Activated effector memory CD4-positive, alpha-beta T cell treated with anti-CD3 and anti-CD28 coated beads, Interleukin-2, amount 50 U/mL, for 16 hours (primary cell): ENCODE measurements at places on chromosomes 12 and 14.

- DNase-seq = no peak
These were observed 3.3 kb upstream of the APPL2 start for GRCh38 chr12:105239304-105239703.

DNA sequence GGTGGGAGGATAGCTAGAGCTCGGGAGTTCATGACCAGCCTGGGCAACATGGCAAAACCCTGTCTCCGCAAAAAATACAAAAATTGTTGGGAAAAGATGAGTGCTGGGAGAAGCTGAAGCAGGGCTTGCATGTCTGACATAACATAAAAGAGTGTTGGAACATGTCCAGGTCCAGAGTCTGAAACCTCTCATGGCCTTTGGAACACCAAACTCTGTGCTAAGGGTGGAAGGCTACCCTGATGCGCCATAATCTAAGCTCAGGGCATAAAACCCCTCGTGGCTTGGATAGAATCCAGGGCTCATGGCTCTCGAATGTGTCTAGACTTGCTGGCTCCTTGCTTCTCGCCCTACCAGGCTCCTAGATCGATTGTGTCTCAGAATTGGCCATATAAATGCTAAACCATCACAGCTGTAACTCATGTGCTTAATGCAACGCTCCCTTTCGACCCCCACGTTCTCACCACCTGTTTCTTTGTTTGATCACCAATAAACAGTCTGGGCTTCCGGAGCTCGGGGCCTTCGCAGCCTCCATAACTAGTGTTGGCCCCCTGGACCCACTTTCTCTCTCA lies 6.7 kb upstream of the CLEC7A start:
- no peak for DNase-seq

GRCh38 chr12:56020423-56021184 lies at the start of gene IKZF4:
IKZF4 (plus strand) TSS chr12:56021043; CDS start chr12:56021494, 451 bp downstream.
- no peak for DNase-seq

- no peak for DNase-seq
These were observed 73.3 kb upstream of the HECTD1 start for GRCh38 chr14:31280871-31281220.

- DNase-seq = peak; percentile 52
These were observed 126.9 kb downstream of the PAPOLA start for GRCh38 chr14:96629082-96629481.

DNA sequence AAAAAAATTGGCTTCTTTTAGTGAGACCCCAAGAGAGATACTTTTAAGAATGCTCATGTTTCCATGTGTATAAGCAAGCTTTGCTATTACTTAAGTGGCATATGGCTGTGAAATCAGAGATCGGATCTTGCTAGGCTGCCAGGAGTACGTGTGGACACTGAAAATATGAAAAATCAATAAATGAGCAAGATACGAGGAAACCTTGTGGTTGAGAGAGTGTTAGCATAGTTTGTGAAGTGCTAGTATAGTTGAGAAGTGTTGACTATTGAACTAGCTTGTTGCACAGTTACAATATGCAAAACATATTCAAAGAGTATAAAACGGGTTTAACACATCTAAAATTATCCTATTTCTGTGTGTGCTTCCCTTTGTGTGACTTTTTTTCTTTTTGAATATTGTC lies 230.9 kb upstream of the NOVA1 start:
- no peak for DNase-seq

GRCh38 chr12:24462946-24463345 lies 486.0 kb downstream of the BCAT1 start:
- DNase-seq = no peak

DNA sequence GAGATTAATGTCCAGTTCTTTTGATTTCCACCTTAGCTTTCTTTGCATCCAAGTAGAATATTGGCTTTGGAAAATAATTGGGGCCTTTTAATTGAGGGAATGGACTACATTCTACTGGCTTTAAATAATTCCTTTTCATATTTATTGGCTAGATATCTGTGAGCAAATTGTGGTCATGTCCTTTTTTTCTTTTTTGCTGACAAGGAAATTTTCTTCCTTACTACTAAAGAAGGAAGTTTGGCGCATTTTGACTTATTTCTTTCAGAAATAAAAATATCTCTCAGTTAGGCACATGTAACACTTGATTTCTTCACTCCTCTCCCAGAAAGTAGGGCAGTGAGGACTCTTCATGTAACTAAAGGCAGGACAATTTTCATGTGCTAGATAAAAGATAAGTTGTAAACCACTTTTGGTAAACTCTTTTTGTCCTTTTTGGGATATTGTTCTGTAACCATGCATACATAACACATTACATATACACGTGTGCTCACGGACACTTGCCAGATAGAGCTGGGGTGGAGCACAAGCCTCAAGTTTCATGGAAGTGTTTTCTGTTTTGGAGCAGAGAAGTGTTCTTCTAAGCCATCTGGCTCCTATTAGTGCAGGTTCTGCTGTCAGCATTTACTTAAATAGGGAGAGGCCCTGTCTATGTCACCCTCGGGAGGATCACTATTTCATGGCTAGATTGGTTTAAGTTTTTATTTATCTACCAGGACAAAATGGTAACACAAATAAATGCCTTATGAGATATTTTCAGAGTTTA lies 85.1 kb upstream of the LRIG3 start:
- DNase-seq = no peak

DNA sequence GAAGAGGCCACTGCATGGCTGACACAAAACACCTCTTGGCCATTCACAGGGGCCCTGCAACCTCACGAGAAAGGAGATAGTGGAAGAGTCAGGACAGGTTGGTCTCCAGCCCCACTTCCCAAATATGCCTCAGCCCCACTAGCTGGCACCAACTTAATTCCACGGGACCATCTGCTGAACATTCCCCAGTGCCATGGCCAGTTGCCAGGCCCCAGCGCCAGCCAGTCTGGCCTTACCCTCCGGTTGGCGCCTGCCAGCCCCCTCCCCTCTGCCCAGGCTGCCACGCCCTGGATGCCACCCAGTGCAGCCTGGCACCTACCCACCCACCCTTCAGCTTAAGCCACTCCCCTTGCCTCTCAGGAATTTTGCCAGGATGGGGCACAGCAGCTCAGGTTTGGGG lies 21.2 kb upstream of the HSPB8 start:
- no peak for DNase-seq

- DNase-seq = no peak
These were observed 25.5 kb upstream of the EMP1 start for GRCh38 chr12:13170892-13171490.

- DNase-seq = peak; percentile 63
These were observed 60.2 kb upstream of the ATP2B1 start for GRCh38 chr12:89768586-89769482.

DNA sequence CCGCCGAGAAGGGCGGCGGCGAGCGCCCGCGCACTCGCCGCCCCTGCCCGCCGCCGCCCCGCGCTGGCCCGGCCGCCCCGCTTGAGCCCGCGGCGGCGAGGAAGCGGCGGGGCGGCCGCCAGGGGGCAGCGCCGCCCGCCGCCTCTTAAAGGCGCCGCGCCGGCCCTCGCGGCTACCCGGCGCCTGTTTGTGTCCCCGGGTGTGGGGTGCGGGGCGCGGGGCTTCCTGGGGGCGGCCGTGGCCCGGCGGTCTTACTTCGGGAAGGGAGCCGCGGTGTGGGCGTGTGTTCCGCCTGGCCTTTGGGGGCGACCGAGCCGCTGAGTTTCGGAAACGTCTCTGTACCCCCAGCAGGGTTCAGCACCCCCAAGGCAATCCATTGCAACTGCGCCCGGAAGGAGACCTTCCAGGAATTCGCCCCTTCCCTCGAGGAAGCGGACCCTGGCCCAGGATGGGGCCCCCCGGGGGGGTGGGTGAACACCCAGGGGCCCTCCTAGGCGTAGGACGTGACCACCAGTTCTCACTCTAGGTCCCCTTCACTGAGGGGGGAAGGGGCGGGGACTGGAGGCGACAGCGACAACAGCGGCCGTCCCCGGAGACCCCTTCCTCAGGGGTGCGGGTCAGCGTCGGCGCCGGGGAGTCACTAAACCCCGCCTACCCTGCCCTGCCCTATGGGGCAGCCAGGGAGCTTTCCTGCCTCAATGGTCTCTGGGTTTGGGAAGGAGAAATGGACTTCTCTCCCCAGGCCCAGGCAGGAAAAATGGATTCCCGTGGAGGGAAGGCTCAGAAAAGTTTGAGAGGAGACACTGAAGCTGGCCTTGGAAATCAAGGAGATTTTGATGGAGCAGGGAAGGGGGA lies at the start of gene ITPK1:
Gene ITPK1, minus strand, starts transcription at position 105 of the 855 bp plus-strand sequence. CDS start 762 bp downstream, outside the sequence.
- peak; percentile 84 for DNase-seq

- DNase-seq = no peak
These were observed 4.9 kb downstream of the DUSP6 start for GRCh38 chr12:89347325-89347829.

- DNase-seq = no peak
These were observed 127.8 kb downstream of the DAAM1 start for GRCh38 chr14:59316151-59316830.

GRCh38 chr12:95548539-95549391 lies 2.5 kb downstream of the USP44 start:
- peak; percentile 87 for DNase-seq

DNA sequence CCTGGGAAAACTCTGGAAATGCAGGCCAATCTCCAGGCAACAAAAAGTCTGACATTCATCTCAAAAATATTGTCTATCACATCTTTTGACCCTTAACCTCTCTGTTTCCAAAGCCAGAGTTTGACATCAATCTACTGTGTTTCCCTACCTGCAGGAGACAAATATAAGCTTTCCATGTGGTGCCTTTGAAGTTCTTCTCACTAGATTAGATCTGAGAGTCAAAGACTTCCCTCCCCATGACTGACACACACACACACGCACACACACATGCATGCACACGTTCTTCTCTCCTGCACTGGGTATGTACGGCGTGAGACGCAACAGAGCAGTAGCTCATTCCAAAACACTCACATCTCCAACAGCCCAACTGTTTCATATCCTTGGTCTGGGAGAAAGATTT lies 8.1 kb upstream of the ITPR2 start:
- DNase-seq = no peak

DNA sequence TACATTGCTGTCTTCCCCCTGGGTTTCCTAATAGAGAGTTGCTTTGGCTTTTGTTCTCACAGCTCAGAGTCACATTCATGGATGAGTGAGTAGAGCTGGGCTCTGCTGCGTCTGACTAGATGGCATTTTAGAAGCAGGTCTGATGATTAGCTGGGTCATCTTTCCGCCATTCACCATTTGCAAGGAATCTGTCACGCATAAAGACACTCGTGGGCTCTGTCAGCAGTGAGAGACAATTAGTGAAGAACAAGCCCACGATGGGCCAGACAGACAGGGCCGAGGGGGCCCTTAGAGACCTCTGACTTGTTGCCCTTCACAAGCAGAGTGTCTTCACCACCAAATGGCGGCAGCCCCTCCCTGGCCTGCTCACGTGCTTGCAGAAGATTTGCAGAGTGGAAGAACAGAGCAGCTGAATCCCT lies 175.0 kb downstream of the CRADD start:
- DNase-seq = no peak

GRCh38 chr12:130212384-130212989 lies 50.2 kb downstream of the FZD10 start:
- no peak for DNase-seq

DNA sequence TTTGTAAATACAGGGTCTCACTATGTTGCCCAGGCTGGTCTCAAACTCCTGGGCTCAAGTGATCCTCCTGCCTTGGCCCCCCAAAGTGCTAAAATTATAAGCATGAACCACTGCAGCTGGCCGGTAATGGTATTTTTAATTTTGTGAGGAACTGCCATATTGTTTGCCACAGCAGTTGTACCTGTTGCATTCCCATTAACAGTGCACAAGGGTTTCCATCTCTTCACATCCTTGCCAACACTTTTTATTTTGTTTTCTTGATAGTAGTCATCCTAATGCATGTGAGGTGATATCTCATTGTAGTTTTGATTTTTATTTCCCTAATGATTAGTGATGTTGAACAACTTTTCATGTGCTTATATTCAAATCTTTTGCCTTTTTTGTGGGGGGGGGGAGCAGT lies 13.5 kb downstream of the OR5AU1 start:
- DNase-seq = no peak

GRCh38 chr14:83975841-83976770 lies 1553.8 kb upstream of the FLRT2 start:
- DNase-seq = no peak

DNA sequence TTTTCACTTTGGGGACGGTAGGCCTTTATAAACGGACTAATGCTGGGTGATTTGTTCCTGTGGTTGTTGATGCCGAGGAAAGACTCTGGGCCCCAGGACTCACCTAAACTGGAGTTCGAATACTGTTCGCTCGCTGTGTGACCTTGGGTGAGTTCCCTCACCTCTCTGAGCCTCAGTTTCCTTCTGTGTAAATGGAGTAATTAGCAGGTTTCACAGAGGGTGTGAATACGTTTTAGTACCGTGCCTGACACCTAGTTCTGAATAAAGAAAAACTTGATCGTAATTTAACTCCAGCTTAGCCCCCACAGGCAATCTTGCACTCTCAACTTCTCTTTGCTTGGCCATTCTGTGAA lies 505 bp downstream of the UBE3B start:
- no peak for DNase-seq

DNA sequence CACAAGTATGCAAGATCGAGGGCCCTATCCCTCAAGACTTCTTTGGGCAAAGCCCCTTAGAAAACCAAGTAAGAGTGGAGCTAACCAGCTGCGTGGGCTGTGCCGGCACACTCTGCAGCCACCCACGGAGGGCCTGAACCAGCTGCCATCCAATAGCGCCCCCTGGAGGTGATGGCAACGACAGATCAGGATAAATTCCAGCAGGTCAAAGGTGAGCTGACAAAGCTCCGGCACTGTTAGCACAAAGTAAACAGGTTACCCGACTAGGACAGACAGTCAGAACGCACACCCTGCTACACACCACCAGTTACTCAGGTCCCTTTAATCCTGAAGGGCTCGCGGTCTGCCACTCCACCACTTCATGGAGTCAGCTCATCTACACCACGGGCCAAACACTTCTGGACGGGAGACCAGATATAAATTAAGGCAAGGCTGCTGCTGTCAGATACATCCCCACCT lies 4.9 kb downstream of the ZBTB39 start:
- DNase-seq = peak; percentile 91

GRCh38 chr14:67883717-67884116 lies 64.1 kb downstream of the RAD51B start:
- no peak for DNase-seq

- DNase-seq = peak; percentile 76
These were observed 1.5 kb downstream of the KDM2B start for GRCh38 chr12:121579190-121579791.

DNA sequence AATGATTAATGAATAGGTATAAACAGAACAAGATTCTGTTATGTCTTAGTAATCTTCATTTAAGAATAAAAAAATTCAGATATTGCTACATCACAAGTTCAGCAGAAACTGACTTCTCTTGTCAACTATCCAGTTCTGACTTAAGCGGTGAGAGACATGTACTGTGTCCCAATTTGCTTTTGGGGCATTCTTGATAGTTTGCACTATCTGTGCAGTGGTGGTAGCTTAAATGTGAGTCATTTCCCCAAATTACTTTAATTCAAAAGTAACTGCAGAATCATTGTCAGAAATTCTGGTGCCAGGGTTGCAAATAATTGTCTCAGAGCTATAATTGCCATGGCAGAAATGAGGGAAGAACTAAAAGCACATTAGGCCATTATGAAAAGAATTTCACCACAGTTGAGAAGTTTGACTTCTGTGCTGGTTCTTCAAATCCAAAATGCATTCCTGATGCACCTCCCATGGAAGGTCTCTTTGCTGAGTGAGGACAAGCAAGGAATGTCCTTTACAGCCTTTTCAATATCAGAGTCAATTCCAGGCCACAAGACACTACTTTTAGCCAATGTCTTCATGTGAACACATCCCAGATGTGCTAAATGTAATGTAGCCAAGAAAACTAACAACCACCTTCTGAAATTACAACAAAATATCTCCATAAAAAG lies 304.7 kb downstream of the SSPN start:
- DNase-seq = no peak
